ENCODE measurements at places on chromosomes 13 and 19.

DNA sequence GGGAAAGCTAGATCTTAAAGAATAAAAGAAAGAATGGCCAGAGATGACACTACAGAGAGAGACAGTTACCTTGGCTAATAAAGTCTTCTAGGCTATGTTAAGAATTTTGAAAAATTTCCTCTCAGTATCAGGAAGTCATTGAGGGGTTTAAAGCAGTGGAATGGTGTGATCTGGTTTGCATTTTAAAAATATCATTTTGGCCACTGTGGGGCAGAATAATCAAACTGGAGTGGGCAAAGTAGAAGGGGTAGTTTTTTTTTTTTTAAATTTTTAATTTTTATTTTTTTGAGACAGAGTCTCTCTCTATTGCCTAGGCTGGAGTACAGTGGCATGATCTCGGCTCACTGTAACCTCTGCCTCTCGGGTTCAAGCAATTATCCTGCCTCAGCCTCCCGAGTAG, 4.4 kb upstream of the CNMD start:
- DNase-seq: peak; percentile 18

DNA sequence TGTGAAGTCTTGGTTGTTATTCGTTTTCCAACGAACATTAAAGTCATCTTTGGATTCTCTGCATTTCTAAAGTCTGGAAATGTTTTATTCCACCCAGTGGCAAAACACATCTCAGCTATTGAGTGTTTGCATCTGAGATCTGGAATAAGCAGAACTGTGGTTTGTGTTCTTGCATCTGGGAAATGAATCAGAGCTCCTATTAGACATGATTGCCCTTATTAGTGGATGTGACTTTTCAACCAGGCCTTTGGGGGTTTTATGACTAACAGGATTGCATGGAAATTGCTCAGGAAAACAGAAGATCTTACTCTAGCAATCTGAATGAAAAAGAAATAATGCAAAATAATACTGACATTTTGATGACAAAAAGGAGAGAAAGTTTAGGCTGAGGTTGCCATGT, 488.8 kb downstream of the IRS2 start:
- DNase-seq: peak; percentile 59

DNA sequence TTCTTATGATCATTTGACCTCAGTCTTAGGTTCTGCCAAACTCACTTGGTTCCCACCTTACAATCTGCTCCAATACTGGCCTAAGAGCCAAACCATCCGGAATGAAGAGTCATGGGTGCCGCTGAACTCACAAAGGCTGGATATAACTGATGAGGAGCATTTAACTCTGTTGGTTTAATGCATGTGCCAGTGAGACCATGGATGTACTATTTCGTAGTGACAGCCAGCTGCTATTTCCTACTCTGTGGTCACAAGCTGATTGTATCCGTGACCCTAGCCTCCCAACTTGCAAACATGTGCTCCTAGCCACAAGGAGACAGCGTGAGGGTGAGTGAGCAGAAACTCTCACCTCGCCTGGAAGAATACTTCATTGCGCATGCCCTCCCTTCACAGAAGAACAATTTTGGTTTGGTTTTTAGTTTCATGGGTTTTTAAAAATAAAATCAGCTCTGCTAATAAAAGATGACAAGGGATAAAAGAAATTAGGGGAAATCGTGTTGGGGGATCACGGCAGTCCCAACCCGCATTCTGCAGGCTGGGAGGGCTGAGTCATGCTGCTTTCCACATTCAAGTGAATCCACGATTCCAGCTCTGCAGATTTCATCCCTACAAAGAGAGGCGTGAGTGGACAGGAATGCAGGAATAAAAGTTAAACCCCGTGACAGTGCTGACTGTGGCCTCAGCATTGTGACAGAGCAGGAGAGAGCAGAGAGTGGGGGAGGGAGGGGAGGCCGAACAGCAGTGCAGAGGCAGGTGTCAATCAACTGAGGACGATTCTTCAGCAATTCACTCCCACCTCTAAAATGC, 66.8 kb upstream of the RAP2A start:
- DNase-seq: peak; percentile 65

DNA sequence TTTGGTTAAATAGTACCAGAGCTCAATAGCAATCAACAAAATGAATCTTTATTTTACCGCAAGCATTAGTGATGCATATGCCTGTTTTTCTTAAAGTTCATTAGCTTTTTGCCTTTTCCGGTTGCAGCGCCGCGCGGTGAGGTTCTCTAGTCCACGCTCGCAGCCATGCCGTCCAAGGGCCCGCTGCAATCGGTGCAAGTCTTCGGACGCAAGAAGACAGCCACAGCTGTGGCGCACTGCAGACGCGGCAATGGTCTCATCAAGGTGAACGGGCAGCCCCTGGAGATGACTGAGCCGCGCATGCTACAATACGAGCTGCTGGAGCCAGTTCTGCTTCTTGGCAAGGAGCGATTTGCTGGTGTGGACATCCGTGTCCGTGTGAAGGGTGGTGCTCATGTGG, 42.1 kb upstream of the ZNF486 start:
- no peak for DNase-seq
